ENCODE measurements at places on chromosomes 2 and 18.

GRCh38 chr2:74534411-74534810 lies 4.7 kb downstream of the HTRA2 start:
- no peak for DNase-seq

- no peak for DNase-seq
Measured at GRCh38 chr2:67466734-67467133, 69.6 kb downstream of the ETAA1 start.

GRCh38 chr18:28189400-28190239 lies 12.7 kb upstream of the CDH2 start:
- DNase-seq, result no peak

DNA sequence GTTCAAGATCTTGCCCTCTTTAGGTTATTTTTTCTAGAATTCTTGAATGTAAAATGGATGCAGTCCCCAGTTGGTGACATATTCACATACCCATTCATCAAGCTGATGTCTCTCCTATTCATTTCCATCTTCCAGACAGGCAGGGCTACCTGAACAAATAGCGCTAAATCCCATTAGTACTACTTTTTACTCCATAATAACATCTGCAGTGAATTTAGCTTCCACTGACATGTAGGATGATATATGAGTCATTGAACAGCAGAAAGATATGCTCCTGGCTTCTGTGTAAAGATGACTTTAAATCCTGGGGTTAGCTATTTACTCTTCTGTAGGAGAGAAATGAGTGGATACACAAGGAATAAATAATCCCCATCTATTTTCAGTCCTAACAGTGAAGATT lies 194.7 kb downstream of the RND3 start:
- DNase-seq, result no peak

DNA sequence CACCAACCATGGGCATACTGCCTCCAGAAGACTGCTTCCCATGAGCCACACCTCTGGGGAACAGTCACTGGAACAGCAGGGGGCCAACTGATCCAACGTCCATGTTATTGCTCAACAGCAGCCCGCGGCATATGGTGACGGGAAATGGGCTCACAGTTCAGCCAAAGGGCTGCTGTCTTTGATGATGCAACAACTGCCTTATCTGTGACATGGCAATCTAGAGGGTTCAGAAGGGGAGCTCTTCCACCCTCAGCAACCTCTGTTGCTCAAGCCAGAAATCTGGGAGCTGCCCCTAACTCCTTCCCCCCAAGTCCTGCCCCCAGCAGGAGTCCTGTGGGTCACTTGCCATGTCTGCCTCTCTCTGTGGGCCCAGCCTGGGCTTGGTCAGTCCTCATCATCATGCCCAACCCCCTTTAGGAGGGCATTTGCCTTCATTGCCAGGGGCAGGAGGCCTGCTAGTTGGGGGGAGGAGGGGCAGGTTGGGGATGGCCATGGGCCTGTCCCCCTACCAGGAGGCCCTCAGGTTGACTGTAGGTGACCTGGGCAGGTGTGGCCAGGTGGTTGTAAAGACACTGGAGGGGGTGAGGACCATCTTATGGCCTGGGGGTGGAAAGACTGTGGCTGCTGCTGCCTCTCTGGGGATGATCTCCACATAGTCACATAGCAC lies 212.9 kb downstream of the CYP26B1 start:
- DNase-seq, result no peak

GRCh38 chr2:160405077-160405867 lies 88.3 kb downstream of the RBMS1 start:
- DNase-seq, result no peak

DNA sequence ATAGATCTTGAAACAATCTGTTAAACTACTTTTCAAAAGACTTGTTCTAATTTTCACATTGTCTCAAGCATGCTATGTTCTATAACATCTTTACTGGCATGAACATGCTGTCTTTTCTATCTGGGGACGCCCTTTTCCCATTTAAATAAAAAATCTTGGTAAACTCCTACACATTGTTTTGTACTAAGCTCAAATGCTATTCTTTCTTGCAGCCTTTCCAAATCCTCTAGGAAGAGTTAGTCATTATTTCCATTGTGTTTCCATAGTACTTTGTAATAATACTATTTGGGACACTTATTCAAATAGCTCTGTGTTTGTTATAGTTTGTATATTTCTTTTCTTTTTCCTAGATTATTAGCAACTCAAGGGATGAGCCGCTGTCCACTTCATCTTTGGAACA lies 828.6 kb upstream of the FSHR start:
- no peak for DNase-seq

DNA sequence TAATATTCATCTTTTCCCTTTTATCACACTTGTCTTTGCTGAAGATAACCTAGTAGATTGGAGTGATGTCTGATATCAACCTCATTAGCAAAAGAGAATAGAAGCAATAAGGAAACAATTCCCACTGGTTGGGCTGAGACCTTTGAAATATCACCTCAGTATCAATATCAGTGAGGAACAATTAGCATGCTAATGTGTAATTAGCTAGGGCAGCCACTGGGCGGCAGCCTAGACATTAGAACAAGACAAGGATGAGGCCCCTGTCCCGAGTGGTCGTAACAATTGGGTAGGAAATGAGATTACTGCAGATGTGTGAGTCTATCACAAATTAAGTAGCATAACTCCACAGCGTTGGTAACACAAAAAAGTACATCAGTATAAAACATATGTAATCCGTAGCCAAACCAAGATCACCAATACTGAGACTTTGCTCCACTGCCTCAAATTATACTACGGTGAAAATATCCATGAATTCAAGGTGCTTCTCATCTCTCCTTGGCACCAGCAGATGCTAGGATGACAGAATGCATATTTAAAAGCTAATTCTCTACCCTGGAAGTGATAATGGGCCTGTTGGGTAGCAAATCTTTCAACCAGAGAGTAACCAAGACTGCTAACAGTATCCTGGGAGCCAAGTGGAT lies 99.1 kb downstream of the ALPK2 start:
- peak; percentile 42 for DNase-seq

DNA sequence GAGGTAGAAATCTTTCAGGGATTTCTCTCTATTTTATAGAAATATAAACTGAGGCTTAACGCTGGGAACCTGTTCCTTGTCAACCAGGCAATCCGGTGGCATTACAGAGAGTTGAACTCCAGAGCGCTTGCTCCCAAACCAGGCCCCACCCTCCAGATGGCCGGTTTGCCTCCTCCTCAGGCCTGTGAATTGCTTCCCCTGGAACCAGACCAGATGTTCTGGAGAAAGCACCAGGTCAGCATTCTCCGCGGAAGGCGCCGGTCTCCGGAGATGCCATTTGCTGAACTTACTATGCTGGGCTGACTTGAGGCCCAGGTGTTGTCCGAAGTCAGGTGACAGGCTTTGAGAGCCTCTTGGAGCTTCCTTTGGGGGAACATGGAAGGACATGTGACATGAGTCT lies 17.2 kb downstream of the TNP1 start:
- no peak for DNase-seq

DNA sequence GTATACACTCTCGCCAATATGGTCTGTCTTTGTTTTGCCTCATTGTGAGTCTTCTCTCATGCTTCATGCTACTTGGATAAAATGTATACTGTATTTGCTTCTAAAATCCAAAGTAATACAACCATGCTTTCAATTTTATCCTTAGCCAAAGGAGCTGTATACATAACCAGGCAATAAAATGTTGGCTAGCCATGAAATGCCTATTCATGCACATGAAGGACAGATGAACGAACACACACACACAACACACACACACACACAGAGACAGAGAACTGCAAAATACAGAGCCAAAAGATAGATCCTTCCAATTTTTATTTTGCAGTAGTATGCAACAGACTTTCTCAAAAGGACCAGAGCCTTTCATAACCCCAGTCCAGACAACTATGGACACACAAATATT lies 113.7 kb downstream of the SATB2 start:
- DNase-seq, result no peak

DNA sequence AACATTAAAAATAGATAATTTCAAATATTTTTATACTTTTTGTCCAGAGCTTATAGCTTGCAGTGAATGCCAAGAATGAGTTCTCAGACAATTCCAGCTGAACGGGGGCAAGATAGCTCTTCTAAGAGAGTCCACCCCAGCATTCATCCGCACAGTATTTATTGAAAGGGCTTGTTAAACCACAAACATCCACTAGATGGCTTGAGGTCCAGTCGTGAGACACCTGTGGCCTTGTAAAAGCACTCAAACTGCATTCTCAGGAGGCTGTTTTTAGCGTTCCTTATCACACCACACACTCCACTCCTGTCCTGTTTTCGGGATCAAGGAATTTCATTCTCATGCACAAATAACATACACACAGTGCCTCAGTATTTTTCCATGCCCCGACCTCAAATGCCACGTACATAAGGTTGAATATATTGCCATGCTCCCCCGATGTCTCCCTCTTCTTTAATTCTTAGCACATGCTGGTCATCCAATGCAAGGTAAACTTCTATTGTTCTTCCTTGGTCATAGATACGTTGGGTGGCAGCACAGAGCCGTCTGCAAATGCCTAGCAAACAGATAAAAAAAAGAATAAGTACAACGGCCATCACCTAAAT lies 47.4 kb downstream of the DNAJC10 start:
- DNase-seq, result peak; percentile 6

- no peak for DNase-seq
Measured at GRCh38 chr2:218798767-218799504, 17.0 kb downstream of the CYP27A1 start.

DNA sequence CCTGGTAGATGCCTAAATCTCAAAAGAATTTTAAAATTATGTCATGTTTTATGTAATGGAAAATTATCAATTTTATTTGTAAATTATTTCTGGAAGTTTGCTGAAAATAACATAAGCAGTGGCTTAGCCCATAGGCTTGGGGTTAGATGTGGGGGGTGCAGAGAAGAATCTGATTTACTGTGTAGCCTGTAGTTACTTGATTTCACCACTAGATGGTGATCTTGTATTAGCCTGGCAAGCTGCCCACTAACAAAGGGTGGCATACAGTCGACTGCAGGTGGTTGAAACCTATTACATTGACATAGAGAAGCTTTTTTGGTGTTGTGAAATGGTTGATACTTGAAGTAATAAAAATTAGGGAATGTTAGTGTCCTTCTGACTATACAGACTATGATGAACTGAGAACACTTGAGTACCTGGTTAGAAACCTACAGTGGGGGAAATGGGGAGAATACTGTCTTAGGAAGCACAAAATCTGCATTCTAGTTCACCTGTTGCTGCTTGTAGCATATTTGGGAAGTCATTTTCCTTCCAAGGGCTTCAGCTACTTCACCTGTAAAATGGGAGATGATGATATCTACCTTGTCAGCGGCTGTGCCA lies 191.0 kb upstream of the LHCGR start:
- peak; percentile 37 for DNase-seq
